NCI-H1048 (cell line): ENCODE measurements at places on chromosomes 12 and 14.

DNA sequence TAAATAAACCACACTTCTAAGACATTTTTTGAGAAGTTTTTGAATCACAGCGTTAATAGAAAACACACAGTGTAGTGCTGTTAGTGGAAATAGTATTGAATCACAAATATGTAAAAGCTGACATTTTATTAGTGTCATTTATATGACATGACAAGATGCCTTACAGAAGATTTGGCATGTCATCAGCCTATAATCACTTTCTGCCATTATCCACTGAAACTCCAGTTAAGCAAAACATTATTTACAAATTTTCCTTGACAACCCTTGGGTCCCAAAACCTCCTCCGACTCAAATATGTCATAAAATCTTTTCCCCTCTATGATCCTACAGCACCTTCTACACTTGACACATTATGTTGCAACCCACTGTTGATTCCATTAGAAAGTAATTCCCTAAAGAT is 376.9 kb upstream of the LRFN5 start:
- no peak for DNase-seq

DNA sequence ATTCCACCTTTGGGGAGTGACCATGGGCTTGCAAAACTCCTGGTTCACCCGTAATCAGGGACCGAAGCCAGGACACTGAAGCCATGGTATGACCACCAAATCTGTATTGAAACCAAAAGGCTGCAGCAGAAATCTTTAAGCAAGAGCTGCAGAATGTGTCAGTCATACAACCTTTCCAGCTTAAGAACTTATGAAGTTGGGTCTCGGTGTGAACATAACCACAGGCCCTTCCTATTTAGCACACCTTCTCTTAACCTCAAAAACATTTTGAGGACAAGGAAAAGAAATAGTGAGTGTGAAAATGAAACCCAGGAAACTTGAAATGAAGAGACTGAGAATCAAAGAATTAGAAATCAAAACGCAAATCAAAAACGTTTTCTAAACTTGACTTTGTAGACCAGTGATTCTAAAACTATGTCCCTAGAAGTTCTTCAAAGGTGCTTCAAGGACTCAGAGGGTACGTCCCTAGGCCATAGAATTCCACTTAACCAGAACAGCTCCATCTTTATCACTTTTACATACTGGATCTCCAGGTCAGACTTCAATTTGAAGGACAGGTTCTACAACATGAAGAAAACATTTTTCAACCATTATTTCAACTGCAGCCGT is 231.6 kb upstream of the GRIP1 start:
- DNase-seq: no peak

GRCh38 chr12:98352218-98352811 is 163.1 kb upstream of the TMPO start:
- no peak for DNase-seq

- DNase-seq: no peak
Observed at GRCh38 chr12:12011880-12012260, 58.9 kb upstream of the BCL2L14 start.
